Stimulated activated CD4-positive, alpha-beta T cell treated with anti-CD3 and anti-CD28 coated beads, Interleukin-4, amount 100 ng/mL, for 1 hour (primary cell): ENCODE measurements at places on chromosomes 6 and 20.

- DNase-seq, result no peak
Observed at GRCh38 chr6:33824461-33825154, 20.8 kb upstream of the MLN start.

- no peak for DNase-seq
Observed at GRCh38 chr6:87945181-87945580, 102.5 kb upstream of the SPACA1 start.

GRCh38 chr20:37941992-37942391 lies 39.1 kb downstream of the VSTM2L start:
- DNase-seq, result no peak

DNA sequence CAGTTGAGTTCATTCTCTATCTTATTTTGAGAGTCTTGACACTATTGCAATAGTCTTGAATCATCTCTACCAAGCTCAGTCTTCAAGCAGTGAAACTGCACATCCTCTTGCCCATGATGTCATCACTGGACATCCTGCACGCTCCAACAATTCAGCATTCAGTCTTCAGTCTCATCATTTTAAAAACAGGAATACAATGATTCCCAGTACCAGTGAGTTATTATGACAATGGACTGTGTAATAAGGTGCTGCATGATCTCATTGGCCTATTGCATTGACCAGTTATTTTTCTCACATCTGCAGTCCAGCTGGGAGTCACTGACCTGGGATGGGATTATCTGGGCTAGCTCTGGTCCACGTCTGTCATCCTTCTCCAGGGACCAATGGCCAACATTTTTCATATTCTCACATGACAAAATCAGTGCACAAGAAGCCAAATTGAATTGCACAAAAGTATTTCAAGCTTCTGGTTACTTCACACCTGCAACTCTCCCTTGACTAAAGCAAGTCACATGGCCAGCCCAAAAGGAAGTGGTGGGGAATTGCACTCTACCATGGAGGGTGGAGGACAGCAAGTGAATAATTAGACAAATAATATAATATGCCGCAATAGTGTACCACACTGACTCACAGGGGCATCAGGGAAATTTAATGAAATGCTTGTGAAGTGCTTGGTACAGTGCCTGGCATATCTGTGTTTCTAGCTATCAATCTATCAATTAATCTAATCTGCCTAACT lies 6.4 kb upstream of the CST2 start:
- no peak for DNase-seq

GRCh38 chr6:155472886-155473285 lies 17.2 kb upstream of the NOX3 start:
- DNase-seq, result no peak

DNA sequence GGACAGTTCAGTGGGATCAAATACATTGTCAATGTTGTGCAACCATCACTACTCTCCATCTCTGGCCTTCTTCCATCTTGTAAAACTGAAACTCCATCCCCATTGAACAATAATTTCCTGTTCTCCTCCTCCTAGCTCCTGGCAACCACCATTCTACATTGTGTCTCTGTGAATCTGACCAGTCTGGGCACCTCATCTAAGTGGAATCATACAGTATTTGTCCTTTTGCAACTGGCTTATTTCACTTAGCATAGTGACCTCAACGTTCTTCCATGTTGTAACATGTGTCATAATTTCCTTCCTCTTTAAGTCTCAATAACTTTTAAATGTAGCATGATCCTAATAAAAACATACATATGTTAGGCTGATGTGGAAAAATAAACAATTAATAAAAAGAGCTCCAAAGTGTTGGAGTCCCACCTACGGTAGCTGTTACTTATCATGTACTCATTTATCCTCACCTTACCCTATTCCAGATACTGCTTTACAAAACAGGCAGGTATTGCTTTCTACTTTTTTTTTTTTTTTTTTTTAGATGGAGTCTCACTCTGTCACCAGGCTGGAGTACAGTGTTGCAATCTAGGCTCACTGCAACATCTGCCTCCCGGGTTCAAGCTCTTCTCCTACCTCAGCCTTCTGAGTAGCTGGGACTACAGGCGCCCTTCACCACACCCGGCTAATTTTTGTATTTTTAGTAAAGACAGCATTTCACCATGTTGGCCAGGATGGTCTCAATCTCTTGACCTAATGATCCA lies 91.9 kb downstream of the TNFAIP3 start:
- no peak for DNase-seq

GRCh38 chr6:50198245-50198644 lies 148.5 kb upstream of the DEFB112 start:
- DNase-seq, result no peak

- no peak for DNase-seq
Observed at GRCh38 chr20:6886065-6886729, 118.7 kb downstream of the BMP2 start.

- peak; percentile 37 for DNase-seq
Observed at GRCh38 chr6:28597217-28597835, 71.6 kb downstream of the GPX5 start.

DNA sequence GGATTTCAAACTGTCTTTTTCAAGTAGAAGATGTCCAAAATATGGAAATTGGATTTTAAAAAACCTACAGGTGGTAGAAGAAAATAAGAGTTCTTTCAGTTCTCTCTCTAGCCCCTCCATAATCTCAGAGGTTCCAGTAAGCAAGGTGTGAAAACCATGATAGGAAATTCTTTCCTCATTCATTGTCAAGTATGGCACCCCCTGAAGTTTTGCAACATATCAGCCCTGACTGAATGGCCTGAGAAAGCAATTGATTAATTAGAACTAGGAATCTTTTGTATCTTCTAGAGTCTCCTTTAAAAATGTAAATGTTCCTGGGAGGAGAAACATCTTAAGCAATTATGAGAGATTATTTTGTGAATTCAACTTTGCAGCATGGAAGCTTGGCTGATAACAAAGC lies 198.7 kb upstream of the STXBP5 start:
- DNase-seq, result no peak

DNA sequence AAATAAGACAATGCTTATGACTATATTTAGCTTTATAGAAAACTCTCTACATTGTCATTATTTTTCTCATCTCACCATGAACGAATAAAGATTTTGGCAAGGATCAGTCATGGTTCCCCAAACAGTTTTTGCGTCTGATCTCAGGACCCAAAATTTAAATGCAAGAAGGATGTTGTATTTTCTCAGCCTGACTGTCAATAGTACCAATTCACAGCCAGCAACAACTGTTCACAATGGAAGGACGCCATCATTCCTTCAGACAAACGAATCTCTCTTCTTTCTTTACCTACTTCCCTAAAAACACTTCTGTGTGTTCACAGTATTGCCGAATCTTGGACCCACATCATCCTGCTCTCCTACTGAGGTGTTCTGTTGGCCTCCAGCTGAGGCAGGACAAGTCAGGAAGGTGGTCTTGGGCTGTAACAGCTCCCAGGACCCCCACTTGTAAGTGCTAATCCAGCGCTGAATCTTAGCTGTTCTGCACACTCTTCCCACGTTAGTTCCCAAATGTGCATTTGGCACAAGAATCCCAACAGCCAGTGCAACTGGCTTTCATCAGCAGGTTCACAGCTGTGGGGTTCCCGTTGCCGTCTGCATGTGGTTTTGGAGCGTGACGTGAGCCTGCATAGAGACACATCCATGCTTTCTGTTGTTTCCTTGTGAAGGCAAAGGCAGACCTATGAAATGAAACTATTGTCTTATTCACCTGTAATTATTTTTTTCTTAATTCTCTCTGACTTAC lies 600.0 kb downstream of the QKI start:
- no peak for DNase-seq

- DNase-seq, result no peak
Observed at GRCh38 chr20:57006411-57007170, 259.9 kb downstream of the BMP7 start.

DNA sequence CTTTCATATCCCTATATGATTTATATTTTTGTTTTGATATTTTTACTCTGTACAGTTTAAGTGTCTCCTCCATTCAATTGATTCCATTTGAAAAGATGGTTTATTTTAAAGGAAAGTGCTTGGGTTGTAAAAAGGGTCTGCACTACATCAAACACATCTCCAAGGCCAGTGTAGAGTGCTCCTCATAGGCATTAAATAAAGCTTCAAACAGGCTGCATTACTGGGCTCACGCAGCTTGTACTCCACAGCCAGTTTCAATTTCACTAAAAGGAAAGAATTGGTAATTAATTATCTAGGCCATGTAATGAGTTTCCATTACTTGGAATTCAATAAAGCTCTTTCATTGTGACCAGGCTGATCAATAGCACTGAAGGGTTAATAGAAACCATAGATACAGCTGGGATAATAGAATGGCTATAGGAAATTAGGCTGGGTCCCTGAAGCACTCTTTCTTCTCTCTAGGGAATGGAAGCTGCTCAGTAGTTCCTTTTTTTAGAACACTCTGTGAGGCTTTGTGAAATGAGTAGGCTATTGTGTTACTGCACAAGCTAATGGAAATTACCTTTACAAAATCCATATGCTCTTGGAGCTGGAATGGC lies 442.2 kb downstream of the RNF144B start:
- DNase-seq, result no peak

GRCh38 chr6:41937861-41938574 lies 3.6 kb downstream of the CCND3 start:
- DNase-seq, result no peak

GRCh38 chr6:44291841-44292240 lies 21.3 kb downstream of the AARS2 start:
- DNase-seq, result no peak

- DNase-seq, result no peak
Observed at GRCh38 chr6:18527836-18528743, 140.9 kb downstream of the RNF144B start.

DNA sequence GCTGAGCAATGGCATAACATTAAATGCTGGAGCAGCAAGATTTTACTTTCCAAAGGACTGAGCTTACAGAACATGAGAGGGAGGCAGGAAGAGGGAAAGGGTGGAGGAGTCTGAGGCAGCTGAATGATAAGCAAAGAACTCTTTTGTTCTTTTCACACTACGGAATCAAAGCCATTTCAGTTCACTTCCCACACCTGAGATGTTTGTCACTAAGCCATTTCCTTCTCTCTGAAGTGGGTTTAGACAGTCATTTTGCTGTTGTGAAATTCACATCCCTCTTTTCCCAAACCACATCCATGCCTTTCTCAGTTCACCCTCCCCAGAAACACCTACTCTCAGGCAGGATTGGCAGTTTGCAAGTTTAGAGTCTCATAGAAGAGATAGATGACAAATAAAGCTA lies 267.9 kb downstream of the ADGRG6 start:
- DNase-seq, result no peak

- peak; percentile 93 for DNase-seq
Observed at GRCh38 chr6:34196116-34196832, 40.4 kb upstream of the HMGA1 start.

GRCh38 chr6:134026597-134026996 lies 25.8 kb downstream of the SLC2A12 start:
- no peak for DNase-seq

DNA sequence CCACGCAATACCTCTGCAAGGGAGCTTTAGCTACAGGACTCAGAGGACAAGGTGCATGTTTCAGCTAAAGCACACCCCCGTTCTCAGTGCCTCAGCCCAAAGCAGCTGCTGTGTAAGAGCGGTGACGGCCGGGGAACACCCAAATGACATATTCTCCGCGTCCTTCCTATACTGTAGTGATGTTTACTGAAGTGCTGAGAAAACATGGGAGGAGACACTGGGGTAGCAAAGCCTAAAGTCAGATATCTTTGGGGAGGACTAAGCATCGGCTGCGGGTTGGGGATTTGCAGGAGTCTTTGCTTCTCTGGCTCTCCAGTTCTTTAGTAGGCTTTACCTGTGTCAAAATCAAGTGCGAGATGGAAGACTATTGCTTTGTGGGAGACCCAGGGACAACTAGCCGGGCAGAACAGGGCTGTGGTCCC lies 1.7 kb downstream of the SLC22A23 start:
- DNase-seq, result peak; percentile 50

DNA sequence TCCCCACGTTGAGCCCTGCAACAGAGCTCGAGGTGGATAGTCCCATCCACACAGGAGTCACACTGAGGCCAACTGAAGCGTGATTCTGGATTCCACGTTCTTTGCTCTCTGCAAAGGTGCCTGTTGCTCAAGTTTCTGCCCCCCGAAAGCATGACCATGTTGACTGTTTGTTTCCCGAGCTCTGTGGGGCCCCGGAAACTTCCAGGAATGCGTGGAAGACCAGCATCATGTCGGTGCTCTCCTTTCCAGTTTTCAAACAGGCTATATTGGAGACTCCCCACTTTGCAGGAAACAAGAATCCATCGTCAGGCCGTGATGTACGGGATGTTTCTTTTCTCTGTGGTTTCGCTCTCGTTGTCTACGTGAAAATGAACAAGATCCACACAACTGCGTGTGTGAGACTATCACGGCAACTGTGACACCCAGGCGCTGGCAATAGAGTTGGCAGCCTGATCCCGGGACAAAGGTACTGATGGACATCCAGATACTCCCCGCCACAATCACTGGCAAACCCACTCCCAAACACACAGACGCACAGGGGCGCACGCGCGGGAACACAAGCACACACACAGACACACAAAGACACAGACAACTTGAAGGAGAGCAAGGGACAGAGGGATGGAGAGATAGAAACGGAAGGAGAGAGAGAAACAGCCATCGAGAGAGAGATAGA lies 444.6 kb upstream of the DEFB115 start:
- no peak for DNase-seq

GRCh38 chr6:25882051-25882496 lies 8.0 kb upstream of the SLC17A3 start:
- peak; percentile 12 for DNase-seq

DNA sequence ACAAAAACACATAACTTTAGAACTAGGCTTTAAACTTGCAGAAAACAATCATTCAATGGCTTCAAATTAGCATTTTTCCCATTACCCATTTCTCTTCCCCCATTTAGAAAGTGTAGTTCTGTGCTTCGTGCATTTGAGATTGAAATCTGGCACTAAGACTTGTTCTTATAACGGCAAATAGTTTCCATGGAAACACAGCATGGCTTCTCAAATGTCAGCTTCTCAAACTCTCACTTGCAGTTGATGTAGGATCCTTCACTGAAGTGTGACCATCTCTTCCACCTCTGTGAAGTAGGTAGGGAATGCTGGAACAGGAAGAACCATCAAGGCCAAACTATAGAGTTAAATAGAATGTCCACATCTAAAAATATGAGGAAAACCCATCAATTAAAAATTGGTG lies 52.2 kb downstream of the MANEA start:
- no peak for DNase-seq

DNA sequence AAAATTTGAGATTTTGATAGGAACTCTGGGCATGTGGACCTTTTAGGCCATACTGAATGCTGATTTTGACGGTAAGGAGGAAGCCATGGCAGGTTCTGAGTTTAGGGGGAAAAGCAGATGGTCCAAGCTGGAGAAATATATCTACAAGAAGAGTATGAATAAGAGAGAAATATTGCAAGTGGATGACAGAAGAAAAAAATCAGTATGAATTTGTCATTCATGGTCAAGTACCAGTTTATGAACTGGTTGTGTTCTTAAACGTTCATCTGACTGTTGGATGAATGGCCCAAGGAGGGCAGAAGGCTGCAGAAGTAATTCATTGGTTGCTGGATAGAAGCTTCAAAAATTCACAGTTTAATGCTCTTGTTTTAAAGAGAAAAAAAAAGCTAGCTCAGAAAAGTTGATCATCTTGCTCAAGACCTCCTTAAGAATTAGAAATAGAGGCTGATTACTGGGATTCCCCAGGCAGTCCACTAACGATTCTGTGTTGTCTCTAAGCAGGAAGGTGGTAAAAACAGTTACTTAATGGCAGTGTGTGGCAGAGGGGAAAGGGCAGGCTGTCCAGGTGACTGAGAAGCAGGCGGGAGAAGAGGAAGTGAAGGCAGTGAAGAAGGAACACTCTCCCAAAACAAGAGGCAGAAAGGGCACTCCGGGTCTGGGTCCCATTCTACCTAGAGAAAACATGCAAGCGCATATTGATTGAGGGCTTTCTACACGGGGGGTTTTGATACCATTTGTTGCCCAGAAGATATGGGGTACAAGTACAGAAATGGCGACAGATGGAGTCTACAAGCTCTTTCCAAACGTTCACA lies 2.0 kb upstream of the DUSP22 start:
- no peak for DNase-seq
